ENCODE measurements at places on chromosomes 12 and 14.

GRCh38 chr14:22036541-22037239 is 363.1 kb upstream of the OR4E1 start:
- DNase-seq, result no peak

- no peak for DNase-seq
These were observed 54.7 kb upstream of the FKBP4 start for GRCh38 chr12:2739832-2740641.

GRCh38 chr12:1616233-1617066 is 12.6 kb upstream of the WNT5B start:
- no peak for DNase-seq

DNA sequence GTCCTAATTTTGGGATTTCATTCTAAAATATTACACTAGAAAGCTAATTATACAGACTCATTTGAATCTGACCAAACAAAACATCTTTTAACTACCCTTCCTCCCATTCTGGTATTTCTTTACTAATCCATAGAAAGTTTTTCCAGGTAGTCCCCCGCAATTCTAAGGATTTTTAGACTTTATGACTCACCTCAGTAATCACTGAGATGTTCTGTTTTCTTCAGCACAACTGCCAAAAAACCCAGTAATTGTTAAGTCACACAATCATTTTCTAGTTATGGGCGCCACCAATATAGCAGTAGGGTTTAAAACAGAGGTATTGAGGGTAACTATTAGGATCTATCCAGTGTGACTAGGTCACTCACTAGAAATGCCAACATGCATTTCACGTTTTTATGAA is 1.6 kb upstream of the ARID4A start:
- DNase-seq, result no peak

- no peak for DNase-seq
These were observed 739.9 kb downstream of the SLC16A7 start for GRCh38 chr12:60335745-60336144.

DNA sequence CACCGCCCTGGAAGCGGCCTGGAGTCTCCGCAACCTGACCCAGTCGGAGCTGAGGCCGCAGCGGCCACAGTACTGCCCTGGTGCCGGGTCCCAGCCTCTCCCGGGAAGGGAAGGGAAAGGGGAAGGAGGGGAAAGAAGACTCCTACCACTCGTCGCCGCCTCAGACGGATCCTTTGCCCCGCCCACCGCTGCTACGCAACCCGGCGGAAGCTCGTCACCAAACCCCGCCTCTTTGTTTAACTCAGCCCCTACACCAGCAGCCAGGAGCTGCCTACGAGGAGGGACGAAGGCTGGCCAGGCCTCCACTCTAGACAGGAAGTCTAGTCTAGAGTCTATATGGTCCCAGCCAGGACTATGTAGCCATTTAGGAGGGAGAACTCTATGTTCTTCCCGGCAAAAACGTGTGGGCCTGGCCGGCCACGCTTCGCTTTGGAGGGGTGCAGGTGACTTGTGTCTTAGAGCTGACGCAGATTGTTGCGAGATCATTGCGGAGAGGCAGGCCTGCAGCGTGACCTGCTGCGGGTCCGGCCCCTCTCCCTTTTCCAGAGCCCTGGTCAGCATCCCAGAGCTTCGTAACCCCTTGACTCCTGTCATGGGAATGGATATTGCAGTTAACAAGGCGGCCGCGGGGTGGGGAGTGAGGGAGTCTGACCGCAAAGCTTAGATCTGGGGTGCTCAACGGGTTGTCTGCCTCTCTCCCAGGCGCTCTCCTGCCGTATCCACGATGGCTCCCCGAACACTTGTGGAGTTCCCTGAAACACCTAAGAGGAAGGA is at the start of gene RNF41:
RNF41 (minus strand) TSS at position 166 of the 774 bp plus-strand sequence. CDS start 7,875 bp downstream, outside the sequence.
- DNase-seq, result peak; percentile 99

- no peak for DNase-seq
These were observed 79.6 kb upstream of the IFNG-AS1 start for GRCh38 chr12:67909681-67910080.

DNA sequence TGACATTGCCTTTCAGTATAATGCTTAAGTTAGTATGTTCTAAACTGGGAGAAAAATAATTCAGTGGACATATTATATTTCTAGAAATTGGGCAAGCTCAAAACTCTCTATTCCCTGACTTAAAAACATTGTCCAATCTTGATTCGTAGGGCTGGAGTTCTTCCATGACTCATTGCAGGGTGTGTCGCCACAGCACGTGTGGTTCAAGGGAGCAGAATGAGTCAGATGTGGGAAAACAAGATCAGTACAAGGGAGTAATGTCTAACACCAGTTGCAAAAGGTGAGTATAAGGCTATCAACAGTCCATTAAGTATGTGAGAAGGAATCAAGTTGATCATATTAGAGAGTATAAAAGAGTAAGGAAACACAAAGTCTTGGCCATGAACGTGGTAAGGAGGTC is 887.0 kb downstream of the TMTC2 start:
- DNase-seq, result no peak

DNA sequence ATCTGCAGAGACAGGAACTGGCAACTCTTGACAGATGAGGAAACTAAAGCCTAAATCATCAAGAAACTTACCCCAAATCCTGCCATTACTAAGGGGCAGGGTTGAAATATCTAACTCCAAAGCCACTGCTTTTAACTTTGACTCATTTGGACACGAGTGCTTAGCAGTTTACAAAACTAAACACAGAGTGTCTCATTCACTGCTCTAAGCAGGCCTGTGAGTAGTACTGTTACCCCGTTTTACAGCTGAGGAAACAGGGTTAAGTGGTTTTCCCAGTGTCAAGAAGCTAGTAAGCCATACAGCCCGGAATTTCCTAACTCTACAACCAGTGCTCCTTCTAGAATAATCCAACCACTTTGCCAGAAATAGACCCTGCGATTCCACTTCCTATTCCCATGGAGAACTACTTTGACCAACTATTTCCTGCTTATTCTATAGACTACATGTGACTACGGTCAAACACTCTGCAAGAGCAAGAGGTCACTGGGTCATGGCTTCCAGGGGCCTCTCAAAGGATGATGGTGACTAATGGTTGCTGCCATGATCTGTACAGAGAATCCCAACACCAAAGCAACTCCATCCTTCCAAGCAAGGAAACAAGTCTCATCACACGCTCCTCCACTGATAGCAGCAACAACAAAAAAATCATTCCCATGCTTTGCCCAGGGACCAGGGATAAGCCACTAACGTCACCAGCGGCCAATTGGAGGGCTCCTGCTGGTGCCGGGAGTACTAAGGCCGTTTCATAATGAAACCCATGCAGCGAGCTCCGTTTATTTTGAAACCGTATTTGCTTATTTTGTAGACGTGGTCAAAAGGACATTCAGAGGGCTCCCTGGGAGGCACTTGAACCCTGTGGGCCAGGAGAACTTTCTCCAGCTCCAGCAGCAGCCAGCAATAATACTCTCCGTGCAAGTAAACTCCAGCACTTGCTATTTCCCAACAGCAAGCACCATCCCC is 56.3 kb downstream of the NUAK1 start:
- DNase-seq, result no peak

DNA sequence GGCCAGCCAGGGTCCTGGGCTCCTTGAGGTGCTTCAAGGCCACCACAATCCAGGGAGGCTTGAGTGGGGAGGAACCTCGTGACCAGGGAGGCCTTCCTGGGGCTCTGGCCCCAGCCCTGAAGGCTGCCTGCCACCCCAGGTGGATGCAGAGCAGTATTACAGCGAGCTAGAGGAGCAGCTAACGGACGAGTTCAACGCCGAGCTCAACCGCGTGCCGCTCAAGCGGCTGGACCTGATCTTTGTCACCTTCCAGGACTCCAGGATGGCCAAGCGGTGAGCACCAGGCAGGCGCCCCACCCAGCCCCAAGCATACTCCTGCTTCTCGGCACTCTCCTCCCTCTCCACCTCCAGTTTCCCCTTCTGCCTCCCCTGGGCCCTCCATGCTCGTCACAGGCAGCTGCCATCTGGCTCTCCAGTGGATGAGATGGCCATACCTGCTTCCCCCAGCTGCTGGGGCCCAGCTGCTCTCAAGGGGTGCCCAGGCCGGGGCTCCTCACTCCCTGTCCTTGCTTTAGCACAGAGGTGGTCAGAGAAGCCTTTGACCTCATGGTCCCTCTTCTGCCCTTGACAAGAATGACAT is 30.6 kb downstream of the NGB start:
- no peak for DNase-seq

DNA sequence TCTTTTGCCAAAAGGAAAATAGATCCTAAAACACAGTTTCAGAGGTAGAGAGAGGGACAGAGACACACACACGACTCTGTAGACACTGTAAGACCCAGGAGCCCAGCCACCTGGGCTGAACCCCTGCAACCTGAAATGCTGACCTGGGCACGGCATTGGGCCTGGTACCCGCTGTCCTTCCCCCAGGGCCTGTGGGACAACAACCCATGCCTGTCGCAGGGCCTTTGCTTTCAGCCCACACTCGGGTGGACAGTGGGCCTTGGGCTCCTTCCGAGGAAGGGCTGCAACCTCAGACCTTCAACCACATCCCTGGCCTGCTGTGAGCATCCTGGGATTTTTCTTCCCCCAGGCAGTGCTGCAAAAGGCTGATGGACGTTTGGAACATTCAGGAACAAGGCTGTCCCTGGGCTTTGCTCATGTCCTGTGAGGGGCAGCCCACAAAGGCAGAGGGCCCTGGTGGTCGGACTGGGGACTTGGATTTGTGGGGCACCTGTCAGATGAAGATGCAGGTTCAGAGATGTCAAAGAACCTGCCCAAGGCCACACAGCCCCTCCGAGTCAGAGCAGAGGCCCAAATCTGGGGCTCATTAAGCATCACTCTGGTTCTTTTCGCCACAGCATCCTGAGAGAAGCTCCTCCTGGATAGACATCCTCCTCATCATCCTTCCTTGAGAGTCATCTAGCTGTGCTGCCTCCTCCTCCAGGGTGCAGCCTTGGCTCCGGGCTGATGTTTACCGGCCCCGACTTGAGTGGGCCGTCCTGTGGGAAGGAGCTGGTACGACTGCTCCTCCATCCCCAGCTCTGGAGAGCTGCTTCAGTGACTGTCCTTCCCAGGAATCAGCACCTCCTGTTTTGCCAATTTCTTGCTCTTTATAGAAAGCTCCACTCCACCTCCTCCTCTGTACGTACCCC is 32.7 kb downstream of the CCDC92 start:
- no peak for DNase-seq

GRCh38 chr14:34256223-34256622 is 205.8 kb downstream of the SPTSSA start:
- DNase-seq, result no peak

- no peak for DNase-seq
These were observed 350.0 kb downstream of the GALC start for GRCh38 chr14:87643005-87643404.

GRCh38 chr14:89310211-89310610 is 106.8 kb downstream of the FOXN3 start:
- DNase-seq, result no peak

DNA sequence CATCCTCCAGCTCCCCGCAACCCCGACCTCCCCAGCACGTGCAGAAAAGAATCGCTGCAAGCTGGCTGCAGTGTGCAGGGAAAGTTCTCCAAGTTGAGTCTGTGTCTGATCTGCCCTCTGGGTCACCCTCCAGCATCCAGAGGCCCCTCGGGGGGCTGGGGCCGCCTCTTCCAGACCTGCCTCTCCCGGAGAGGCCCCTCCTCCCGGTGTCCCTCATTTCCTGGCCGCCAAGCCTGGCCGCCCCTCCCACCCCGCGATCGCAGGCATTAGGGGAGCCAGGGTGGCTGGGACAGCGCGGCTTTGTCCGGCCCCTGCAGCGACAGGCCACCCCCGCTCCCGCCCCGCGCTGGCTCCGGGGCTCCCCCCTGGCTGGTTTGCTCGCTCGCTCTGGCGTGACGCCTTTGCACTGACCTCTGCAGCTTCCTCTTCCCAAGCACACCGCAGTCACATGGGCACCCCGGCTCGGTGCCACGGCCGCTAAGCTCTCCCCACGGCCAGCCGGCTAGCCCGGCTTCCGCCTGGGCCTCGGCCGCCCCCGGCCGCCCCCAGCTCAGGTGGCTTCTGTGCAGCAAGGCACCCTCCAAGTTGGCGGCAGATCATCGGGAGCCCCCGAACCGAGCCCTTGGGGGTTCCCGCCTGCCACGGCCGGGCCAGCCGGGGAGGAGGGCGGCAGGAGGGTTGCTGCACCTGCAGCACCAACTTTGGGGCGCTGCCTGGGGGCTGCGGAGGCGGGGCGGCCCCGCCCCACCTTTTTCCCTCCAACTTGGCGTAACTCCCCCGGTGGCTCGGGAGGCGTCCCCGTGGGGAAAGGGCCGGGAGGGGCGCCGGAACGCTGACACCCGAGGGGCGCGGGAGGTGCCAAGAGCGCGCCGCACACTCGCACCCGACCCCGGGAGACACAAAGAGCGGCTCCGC is 43.7 kb downstream of the KDM2B start:
- DNase-seq, result peak; percentile 90

GRCh38 chr14:92686411-92686899 is 62.0 kb downstream of the LGMN start:
- no peak for DNase-seq

DNA sequence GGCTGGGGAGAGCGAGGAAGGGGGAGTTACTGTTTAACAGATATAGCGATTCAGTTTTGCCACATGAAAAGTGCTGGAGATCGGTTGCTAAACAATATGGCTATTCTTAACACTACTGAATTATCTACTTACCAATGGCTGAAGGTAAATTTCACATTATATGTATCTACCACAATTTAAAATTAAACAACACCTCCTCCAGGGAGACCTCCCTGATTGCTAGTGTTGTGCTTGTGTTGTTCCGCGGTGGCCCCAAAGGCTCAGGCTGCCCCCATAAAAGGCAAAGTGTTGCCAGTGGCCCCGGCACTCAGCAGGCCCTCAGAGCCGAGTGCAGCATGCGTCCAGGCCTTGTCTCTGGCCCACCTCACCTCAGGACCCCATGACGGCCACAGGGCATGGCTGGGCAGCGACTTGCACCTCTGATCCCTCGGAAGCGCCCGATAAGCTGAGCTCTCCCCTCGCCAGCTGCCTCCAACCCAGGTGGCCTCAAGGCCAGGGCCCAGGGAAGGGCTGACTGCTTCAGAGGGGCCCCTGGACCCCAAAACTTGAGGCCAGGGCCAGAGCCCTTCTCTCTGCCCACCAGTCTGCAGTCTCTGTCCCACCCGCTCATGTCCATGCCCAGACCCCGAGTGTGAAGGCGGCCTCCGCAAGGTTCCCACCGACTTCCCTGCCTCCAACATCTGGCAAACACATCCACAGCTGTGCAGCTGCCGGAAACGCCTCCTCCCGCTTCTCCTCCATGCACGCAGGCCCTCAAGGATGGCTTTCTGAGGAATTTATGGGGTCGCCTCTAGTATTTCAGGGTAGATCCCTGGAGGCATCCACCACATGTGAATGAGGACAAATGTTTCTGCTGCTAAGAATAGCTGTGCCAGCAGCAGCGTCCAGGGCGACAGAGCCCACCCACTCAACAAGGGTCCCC is 60.0 kb downstream of the NCOR2 start:
- DNase-seq, result no peak

DNA sequence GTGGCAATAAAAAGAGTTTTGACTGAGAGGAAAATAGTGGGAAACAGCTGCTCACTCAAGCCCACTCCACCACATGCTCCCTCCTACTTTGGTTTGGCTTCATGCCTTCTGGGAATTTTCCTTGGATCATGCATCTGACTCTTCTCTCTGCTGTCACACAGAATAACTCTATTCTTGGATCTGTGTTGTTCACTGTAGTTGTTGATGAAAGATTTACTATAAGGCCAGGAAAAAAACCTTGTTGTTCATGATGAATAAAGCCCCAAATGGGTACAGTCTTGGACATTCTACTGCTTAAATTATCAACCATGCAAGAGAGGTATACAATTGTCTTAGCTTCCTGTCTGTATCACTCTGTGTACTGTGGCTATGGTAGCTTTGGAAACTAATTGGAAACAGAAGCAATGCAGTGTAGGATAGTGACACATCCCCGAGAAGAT is 70.5 kb downstream of the TMX1 start:
- no peak for DNase-seq

- no peak for DNase-seq
These were observed 6.0 kb downstream of the PSMD9 start for GRCh38 chr12:121894633-121895032.

GRCh38 chr12:105916760-105917039 is 222.1 kb downstream of the NUAK1 start:
- no peak for DNase-seq

All from coronary artery (tissue), 2 donors.